NCI-H1092 (cell line): ENCODE measurements at places on chromosomes 12 and 14.

DNA sequence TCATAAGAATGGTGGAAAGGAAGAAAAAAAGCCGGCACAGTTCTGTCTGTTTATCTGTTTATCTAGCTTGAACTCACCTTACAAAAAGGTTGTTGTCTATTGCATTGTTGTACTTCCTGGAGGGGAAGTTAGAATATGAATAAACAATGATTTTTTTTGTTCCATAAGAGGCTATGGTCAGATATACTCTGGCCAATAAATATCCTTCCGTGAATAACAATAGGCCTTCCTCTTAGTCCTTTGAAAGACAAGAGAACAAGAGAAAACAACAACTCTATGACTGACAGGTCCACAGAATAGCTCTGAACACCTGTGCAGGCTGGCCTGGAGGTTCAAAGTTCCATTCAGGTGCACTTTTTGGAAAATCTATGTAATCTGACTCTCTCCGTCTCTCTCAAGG is 192.8 kb upstream of the KRR1 start:
- DNase-seq, result no peak

DNA sequence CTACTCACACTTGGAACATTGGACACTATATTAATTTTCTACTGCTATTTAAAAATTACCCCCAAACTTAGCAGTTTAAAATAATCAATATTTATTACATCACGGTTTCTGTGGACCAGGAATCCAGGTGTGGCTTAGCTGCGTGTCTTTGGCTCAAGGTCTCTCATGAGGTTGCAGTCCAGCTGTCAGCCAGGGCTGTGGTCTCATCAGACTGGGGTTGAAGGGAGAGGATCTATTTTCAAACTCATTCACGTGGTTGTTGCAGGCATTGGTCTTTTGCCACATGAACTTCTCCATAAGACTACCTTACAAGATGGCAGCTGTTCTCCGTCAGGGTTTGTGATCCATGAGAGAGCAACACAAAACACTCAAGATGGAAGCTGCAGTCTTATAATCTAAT is 343.0 kb downstream of the BCAT1 start:
- no peak for DNase-seq

DNA sequence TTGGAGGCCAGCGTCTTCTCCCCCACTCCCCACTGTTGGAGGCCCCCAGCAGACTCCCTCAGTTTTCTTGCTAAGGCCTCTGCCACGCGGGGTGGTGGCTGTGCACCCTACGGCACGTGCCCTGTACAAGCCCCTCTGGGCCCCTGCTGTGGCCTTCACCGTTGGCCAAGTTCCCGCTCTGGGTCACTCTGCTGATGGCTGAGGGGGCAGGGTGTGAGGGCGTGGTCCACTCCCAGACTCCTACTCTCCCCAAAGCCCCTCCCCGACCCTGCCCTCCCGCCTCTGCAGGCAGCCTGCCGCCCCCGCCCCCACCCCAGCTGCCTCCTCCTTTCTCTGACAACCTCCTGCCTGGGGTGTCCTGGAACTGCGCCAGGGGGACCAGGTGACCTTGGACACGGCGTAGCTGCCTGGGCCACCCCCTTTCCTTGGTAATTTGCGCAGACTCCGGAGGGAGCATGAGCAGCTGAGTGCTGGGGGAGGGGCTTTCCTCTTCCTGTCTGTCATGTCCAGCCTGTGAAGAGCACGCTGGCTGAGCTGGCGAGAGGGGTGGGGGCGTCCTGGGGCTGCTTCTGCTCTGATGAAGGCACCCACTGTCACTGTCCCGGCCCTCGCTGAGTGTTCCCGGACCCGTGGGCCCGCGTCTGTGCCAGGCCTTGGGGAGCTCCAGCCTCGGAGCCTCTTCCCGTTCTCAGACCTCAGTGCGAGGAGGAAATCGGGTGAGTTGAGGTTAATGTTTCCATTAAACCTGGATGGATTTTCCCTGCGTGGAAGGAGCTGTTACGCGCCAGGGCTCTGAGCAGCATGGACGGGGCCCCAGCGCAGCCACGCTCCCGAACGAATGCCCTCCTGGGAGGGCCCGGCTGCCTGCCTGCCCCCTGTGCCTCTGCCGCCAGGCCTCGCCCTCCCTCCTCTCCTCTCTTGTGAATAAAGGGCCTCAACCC is 85.0 kb downstream of the KIF26A start:
- DNase-seq, result no peak

DNA sequence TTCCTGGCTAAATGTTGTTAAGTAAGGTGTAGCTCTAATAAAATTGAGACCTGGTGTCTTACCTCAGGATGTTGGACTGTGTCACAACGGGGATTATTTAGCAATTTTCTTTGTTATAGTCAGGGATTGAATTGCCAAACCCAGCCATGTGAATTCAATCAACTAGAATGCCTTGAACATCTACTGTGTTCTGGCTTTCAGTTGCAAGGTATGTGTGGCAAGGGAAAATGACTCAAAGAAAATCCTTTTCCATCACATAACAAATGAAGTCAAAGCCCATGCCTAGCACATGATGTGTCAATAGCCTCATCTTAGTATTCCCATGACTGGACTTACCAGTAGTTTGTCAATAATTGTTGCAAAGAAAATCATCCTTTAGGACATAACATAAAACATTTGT is 519.8 kb upstream of the FLRT2 start:
- no peak for DNase-seq

GRCh38 chr14:89058697-89059096 is 234.2 kb downstream of the TTC8 start:
- no peak for DNase-seq

- no peak for DNase-seq
Observed at GRCh38 chr12:4323396-4323795, 2.4 kb downstream of the TIGAR start.

GRCh38 chr14:67265131-67265530 is 23.9 kb downstream of the PALS1 start:
- no peak for DNase-seq

DNA sequence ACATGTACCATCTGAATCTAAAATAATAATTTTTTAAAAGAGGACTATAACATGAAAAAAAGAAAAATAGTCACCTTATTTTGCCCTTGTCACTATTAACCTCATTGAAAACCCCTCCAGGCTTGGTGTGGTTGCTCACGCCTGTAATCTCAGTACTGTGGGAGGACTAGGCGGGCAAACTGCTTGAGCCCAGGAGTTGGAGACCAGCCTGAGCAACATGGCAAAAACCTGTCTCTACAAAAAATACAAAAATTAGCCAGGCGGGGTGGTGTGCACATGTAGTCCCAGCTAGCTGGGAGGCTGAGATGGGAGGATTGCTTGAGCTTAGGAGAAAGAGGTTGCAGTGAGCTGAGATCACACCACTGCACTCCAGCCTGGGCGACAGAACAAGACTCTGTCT is 126.3 kb upstream of the KRAS start:
- no peak for DNase-seq

GRCh38 chr12:111275308-111275707 is 93.6 kb downstream of the PHETA1 start:
- no peak for DNase-seq
